NCI-H774 (cell line): ENCODE measurements at places on chromosomes 6 and 20.

GRCh38 chr6:136149311-136149710, 100.8 kb downstream of the MTFR2 start:
- DNase-seq, result no peak

DNA sequence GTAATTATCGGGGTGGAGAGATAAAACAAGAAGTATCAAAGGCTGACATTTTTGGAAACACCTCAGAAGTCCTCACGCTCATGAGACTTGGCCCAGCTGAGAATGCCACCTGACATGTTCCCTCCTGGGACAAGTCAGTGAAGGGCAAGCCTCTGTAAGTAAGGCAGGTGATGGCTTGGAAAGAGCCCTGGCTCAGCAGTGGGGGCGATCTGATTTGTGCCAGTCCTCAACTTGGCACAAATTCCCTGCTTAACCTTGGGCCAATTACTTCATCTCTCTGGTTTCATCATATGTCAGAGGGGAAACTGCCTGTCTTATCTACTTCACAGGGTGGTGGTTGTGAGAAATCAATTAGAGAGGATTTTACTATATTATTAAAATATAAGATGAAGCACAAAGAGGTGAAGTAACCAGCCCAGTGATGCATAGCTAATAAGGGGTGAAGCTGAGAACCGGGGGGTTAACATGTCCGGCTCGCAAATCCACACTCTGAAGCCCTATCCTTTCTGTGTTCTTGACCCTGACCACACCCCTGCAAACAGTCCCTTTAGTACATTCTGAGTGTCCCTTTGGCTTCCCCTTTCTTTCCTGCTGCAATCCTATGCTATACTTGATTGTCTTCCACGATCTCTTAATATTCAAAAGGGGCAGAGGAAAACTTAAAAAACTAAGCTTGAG, 8.8 kb upstream of the MOCS1 start:
- no peak for DNase-seq

DNA sequence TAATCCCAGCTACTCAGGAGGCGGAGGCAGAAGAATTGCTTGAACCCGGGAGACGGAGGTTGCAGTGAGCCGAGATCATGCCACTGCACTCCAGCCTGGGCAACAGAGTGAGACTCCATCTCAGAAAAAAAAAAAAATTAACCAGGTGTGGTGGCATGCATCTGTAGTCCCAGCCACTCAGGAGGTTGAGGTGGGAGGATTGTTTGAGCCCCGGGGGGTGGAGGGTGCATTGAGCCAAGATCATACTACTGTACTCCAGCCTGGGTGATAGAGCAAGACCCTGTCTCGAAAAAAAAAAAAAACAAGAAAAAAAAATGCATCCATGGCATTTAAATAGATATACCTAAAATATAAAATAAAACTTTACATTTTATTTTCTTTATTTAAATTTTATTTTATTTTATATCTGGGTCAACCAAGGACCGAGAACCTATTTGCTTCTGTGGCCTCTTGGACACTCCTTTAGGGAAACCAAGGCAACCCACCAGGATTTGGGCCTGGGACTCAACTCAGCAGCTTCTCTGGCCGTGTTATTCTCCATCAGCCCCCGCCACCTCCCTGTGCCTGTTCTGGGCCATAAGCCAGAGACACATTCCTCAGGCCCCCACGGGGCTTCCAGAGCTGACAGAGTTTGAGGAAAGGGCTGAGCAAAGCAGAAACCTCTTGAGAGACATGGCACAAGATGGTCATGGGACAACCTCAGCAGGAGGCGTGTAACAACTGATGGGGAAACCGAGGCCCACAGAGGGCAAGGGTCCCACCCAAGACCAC, 6.2 kb downstream of the SNTA1 start:
- no peak for DNase-seq

DNA sequence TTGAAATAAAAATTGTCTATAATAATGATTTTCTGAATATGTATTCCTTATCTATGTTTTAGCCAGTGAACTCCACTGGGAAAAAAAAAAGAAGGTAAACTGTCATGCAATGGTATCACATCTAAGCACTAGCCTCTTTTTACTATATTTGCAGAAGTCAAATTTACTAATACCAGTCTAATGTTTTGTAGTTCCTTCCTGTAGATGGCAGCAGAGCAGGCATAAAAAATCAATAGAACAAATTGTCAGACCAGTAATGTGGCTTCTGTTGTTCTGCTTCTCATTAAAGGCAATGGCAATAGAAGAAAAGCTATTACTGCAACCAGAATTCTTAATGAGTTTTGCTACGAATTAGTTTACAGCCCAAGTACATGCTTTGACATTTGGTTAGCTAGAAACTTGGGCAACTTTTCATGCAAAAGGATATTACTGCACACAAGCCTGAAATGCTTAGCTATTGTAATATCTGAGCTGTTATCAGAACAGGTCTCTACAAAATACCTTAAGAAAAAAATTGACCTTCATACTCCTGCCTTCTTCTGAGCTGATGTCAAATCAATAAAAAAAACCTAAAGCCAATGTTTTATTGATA, 476.9 kb downstream of the KHDRBS2 start:
- DNase-seq, result no peak

- no peak for DNase-seq
Observed at GRCh38 chr6:112957536-112957916, 610.4 kb downstream of the RFPL4B start.

DNA sequence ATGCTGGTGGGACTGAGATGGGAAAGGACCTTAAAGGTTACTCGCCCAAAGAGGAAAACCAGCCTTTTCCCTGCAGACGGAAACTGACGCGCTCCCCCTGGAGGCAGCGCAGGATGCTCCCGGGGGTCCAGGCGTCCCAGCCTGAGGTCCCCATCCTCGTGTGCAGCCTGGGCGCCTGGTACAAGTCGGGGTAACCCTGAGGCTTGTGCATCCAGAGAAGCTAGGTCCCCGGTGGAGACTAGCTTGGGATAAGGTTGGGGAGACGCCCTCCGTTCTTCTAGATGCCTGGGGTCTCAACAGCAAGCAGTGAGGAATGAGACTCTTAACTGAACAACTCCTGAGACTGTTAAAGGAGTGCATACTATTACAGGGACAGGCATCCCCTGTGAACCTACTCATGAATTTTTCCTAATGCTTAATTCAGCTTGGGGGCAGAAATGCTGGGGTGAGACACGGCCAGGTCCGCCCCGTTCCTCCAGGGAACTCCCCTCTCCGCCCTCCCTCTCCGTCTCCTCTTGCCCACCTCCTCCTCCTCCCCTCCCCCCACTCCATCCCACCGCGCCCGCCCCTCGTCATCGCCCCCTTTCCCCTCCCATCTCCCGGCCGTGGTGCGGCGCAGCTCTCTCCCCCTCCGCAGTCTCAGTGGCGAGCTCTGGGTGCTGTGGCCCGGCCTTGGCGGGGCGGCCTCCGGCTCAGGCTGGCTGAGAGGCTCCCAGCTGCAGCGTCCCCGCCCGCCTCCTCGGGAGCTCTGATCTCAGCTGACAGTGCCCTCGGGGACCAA, at the start of gene PRSS35:
Gene PRSS35 (plus strand): TSS at position 634 of the 781 bp plus-strand sequence. CDS start 10,908 bp downstream, outside the sequence.
- DNase-seq, result peak; percentile 45

GRCh38 chr6:125899726-125900182, 56.8 kb upstream of the HINT3 start:
- no peak for DNase-seq

- no peak for DNase-seq
Observed at GRCh38 chr20:39576771-39577170, 614.6 kb downstream of the DHX35 start.

GRCh38 chr20:44019638-44020335, 105.1 kb downstream of the TOX2 start:
- no peak for DNase-seq

GRCh38 chr6:148693882-148694484, 52.8 kb upstream of the UST start:
- no peak for DNase-seq

GRCh38 chr6:72530152-72530551, 91.7 kb upstream of the KCNQ5 start:
- DNase-seq, result no peak

GRCh38 chr6:168012431-168013249, 15.2 kb downstream of the KIF25 start:
- no peak for DNase-seq

GRCh38 chr6:149725785-149726184, 7.9 kb upstream of the LATS1 start:
- no peak for DNase-seq

- no peak for DNase-seq
Observed at GRCh38 chr6:13788820-13789219, 25.5 kb downstream of the MCUR1 start.

DNA sequence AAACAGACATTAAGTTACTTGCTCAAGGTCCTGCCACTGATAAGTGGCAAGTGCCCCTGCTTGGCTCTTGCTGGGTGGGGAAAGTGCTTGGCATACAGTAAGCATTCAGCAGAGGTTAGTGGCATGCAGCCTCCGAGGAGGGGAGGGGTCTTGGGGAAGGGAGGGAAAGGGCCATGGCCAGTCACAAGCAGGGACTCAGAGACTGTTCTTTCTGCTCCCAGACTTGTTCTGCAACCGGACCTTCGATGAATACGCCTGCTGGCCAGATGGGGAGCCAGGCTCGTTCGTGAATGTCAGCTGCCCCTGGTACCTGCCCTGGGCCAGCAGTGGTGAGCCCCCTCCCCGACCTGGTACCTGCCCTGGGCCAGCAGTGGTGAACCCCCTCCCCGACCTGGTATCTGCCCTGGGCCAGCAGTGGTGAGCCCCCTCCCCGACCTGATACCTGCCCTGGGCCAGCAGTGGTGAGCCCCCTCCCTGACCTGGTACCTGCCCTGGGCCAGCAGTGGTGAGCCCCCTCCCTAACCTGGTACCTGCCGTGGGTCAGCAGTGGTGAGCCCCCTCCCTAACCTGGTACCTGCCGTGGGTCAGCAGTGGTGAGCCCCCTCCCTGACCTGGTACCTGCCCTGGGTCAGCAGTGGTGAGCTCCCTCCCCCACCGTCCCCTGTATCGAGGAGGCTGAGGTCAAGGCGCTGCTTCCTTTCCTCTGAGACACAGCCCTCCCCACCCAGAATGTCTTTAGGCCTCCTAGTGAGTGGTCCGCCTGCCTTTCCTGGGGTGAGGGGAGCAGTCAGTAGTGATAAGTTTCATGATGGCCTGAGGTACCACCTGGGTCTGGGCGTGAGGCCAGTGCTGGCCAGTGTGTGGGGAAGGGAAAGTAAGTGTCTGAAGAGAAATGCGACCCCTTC, 8.9 kb downstream of the GLP1R start:
- DNase-seq, result no peak

DNA sequence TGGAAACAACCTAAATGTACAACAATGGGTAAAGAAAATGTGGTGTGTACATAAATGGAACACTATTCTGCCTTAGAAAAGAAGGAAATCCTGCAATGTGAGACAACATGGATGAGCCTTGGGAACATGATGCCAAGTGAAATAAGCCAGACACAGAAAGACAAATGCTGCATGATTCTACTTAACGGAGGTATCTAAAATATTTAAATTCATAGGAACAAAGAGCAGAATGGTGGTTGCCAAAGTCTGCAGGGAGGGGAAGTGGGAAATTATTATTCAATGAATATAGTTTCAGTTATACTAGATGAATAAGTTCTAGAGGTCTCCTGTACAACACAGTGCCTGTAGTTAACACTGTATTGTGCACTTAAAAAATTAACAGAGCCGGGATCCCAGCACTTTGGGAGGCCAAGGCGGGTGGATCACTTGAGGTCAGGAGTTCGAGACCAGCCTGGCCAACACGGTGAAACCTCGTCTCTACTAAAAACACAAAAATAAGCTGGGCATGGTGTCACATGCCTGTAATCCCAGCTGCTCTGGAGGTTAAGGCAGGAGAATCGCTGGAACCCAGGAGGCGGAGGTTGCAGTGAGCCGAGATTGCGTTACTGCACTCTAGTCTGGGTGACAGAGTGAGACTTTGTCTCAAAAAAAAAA, 71.4 kb upstream of the SNX9 start:
- no peak for DNase-seq

- no peak for DNase-seq
Observed at GRCh38 chr20:61771805-61772350, 293.8 kb downstream of the TAF4 start.

GRCh38 chr6:20837189-20837588, 302.9 kb downstream of the CDKAL1 start:
- DNase-seq, result no peak

- peak; percentile 59 for DNase-seq
Observed at GRCh38 chr6:100493206-100493888, 28.6 kb upstream of the SIM1 start.

DNA sequence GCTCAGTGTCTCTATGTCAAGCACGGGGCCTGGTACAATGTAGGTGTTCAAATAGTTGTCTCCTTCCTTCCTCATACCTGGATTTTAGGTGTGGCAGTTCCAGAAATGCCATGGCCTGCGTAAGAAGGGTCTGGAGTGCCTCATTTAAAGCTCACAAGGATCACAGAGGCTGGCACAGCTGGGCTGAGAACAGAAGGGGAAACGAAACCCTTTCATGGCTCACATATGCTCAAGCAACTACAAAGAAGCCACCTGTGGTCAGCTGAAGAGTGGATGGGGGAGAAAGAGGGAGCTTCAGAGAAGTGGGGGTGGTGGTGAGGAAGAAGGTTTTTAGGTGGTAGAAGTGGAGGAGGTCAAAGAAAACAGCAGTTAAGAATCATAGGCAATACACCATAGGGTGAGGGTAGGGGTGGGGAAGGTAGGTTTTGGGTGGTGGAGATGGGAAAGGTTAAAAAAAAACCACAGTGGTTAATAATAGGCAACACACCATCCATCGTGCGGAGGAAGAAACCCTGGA, 17.0 kb upstream of the TOP1 start:
- no peak for DNase-seq

DNA sequence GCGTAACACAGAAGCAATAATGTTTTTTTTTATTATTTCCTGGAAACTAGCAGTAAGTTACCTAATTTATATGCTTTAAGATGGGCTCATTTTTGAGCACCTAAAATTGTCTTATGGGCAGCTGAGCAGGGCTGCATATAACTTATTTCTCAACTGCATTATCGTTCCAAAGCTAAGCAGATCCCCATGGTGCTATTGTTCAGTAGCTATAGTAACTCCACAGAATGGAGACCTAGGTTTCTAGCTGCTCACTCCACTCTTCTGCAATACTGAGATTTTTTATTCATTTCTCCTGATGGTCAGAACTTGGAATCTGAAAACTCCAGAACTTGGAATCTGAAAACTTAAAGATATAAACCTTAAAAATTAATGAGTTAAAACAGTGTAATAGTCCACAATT, 18.7 kb downstream of the CRISP1 start:
- DNase-seq, result no peak

DNA sequence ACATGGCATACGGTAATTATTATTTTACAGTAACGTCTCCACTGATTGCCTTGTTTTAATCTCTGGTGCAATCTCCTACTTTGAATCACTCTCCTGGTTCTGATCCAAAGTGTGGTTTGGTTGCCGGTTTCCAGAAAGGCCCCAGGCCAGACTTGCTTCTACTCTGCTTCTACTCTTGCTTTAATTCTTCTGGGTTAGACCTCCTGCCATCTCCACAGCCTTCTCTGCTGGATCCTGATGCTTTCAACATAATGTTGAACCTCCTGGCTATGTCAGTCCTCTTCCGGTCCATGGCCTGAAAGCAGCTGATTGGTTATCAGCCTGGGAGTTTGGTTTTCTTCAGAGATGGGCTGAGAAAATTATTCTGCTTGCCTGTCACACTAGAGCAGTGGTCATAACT, 266.5 kb upstream of the RIMS1 start:
- no peak for DNase-seq
